ENCODE measurements at places on chromosomes 13 and 19.

GRCh38 chr19:2625434-2625833 is 77.1 kb downstream of the GNG7 start:
- DNase-seq: peak; percentile 56

GRCh38 chr13:41579168-41579567 is 121.8 kb downstream of the RGCC start:
- DNase-seq: no peak

GRCh38 chr19:17149393-17150135 is 65.6 kb upstream of the USE1 start:
- no peak for DNase-seq

- DNase-seq: no peak
Measured at GRCh38 chr19:47561440-47562057, 11.4 kb downstream of the ZNF541 start.

- DNase-seq: no peak
Measured at GRCh38 chr13:97366172-97366688, 67.7 kb upstream of the RAP2A start.

DNA sequence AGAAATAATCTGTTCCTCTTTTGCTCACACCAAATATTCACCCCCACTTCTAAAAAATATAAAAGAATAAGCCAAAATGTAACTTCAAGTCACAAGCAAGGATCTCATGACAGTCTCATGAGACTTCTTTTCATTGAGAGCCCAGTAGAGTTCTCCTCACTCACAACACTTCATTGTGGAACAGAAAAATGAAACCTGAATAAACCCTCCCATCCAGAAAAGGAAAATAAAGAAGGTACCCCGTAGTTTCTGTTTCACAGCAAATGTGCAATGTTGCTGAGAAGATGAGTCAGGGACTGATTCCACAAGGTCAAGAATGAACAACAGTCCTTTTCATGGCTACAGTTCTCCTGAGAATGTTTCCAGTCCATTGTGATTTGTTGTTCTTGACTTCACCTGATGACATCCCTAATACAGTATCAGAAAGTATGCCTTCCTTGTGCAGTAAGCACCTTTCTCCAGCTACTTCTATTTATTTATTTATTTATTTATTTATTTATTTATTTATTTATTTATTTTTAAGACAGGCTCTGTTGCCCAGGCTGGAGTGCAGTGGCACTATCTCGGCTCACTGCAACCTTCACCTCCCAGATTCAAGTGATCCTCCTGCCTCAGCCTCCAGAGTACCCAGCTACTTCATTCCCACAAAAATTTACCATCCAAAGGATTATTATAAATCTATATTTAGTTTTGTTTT is 6.4 kb upstream of the ZNF841 start:
- DNase-seq: no peak

Data from hematopoietic multipotent progenitor cell treated with erythropoietin and hydrocortisone succinate and interleukin-3 and kit ligand, for 4 days (in vitro differentiated cells).